ENCODE measurements at places on chromosomes 12 and 14.

- no peak for DNase-seq
Observed at GRCh38 chr12:39048395-39048794, 143.0 kb upstream of the CPNE8 start.

DNA sequence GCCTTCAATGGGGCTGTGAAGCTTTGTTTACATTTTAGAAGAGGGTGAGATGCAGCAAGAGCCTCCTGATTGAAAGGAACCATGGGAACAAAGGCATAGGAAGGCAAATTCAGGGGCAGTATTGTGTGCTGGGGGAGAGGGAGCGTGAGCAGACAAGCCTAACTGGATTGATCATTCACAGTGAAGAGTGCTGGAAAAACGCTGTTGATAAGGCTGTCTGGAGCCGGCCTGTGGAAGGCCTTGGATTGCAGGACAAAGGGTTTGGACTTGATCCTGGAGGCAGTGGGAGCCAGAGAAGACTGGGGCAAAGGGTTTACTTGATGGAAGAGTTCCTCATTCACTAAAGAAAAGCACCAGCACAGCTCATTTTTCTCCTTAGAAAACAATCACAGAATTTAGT, 160.5 kb downstream of the PAH start:
- no peak for DNase-seq

GRCh38 chr12:132494294-132495164, 4.6 kb downstream of the FBRSL1 start:
- DNase-seq, result no peak

- no peak for DNase-seq
Observed at GRCh38 chr12:1496162-1496900, 98.0 kb downstream of the FBXL14 start.

GRCh38 chr12:88544991-88545980, 35.0 kb downstream of the KITLG start:
- DNase-seq, result no peak

DNA sequence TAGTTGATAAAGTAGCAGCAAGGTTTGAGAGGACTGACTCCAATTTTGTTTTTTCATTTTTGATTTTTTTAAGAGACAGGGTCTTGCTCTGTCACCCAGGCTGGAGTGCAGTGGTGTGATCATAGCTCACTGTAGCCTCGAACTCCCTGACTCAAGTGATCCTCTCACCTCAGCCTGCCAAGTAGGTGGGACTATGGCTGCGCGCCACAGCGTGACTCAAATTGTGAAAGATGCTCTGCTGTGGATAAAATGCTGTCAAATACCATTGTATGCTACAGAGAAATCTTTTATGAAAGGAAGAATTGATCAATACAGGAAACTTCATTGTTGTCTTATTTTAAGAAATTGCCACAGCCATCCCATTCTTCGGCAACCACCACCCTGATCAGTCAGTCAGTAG, 48.3 kb downstream of the SCN8A start:
- no peak for DNase-seq
